ENCODE measurements at places on chromosomes 7 and 10. TPM values are rescaled to one million over a fixed set of nuclear protein-coding genes. Genes with fewer than 3 reads are reported as not detected.

VSTM4 gene
- total RNA-seq: 17.3 TPM

INHBA gene
- total RNA-seq: 2.0 TPM

DNA sequence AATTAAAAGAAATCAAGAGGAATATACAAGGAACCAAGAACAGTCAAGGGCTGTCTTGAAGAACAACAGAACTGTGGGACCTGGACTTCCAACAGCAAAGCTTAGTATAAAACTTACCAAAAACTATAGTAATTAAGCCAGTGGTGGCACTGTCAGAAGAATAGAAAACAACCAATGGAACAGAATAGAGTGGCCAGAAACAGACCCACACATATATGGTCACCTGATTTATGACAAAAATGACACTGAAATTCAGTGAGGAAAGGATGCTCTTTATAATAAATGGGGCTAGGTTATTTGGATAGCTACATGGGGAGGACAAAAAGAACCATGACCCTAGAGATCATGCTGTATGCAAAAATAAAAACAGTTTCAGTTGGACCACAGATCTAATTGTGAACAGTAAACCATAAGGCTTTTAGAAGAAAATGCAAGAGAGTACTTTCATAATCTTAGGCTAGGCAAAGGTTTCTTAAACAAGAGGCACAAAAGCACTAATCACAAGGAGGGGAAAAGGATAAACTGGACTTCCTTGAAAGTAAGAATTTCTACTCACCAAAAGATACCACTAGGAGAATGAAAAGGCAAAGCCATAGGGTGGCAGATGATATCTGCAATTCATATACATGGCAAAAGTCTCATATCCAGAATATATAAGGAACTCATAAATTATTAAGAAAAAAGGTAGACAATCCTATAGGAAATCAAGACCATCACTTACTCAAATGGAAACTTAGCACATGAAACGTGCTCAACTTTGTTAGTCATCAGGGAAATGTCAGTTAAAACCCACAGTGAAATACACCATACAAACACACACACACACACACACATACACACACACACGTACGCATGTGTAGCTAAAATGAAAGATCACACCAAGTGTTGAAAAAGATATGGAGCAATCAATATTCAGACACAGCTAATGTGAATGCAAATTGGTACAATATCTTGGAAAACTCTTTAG, 20.8 kb downstream of the HYCC1 start:
- no peaks in the 10 kb centered on the region for H3K36me3 ChIP-seq
- no peak overlapping the region for H3K4me3 ChIP-seq
- H3K4me1 ChIP-seq: no peaks in the 10 kb centered on the region
- no peak overlapping the region for H3K27ac ChIP-seq
- no peaks in the 10 kb centered on the region for H3K27me3 ChIP-seq

- H3K4me3 ChIP-seq: no peak overlapping the region
- DNase-seq: no peak
- H3K27me3 ChIP-seq: no peaks in the 10 kb centered on the region
- no peak overlapping the region for H3K27ac ChIP-seq
- peaks cover 2% of the 10 kb centered on the region for H3K4me1 ChIP-seq
These were observed 13.0 kb downstream of the ANTXRL start for GRCh38 chr10:46299536-46300369.

Data from breast epithelium (tissue), 4 donors.